ENCODE measurements at places on chromosomes 13 and 19. TPM values are rescaled to one million over a fixed set of nuclear protein-coding genes. Genes with fewer than 3 reads are reported as not detected.
A peak's percentile ranks its signal among the peaks of the same experiment; 100 is the strongest.

GRCh38 chr13:23949200-23949599 lies 51.9 kb upstream of the C1QTNF9B start:
- no peak for DNase-seq

DNA sequence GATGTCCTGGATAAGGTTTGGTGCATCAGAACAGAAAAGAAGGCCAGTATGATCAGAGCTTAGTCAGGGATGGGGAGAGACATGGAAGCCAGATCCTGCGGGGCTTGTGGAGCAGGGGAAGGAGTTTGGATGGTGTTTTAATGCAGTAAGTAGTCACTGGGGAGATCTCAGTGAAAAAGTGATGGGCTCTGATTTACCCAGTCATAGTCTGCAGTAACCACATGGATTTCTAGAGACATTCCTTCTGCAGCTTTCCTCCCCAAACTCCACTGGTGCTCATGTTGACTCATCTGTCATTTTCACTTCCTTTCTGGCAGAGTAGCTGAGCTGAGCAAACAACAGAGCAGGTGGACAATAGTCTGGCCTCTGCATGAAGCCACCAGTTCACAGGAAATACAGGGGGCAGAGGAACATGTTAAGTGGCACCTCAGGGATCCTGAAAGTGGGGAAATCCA lies 144.1 kb downstream of the DPF1 start:
- DNase-seq: no peak

DNA sequence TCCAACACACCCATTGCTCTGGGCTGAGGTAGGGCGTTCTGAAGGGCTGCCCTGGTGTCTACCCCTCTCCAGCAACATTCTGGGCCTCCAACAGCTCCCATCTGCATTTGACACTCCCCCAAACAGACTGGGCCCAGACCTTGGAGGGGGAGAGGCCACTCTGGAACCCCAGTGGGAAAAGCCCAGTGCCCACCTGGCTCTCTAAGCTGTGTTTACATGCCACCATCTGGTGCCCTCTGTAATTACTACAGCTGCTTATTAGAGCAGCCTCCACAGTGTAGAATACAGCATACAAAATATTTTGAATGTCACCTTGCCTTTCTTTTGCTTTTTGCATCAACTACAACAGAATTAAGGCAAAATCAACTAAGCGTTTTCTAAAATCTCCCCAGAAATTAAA lies 35.8 kb upstream of the TM9SF2 start:
- DNase-seq: no peak

- no peak for DNase-seq
Measured at GRCh38 chr19:51364200-51365106, 1.7 kb downstream of the ETFB start.

DNA sequence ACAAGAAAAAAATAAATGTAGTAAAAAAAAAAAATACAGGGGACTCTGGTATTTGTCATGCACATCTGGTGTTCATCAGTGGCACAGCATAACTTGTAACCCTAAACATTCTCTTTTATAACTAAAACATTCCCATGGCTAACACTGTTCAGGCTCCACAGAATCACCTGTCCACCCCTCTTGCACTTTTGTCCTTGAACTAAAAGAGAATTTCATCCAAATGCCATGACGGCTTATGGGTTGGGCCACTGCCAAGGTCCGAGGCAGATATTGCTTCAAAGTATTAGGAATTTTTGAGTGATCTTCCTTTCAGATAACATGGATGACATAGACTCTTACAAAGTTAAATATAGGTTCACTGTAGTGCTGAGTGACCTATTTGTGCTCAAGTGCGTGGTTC lies 25.7 kb upstream of the SERP2 start:
- no peak for DNase-seq

DNA sequence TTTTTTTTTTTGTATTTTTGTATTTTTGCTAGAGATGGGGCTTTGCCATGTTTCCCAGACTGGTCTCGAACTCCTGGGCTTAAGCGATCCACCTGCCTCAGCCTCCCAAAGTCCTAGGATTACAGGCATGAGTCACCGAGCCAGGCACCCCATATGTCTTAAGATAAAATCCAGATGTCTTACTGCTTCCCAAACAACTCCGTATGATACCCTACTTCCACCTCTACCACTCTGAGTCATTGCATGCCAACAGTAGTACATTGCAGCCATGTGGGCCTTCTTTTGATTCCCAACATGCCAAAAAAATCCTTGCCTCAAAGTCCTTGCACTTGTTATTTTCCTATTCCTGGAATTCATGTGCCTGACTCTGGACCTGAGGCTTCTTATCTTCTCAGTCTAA lies 799.2 kb downstream of the GPC5 start:
- no peak for DNase-seq

DNA sequence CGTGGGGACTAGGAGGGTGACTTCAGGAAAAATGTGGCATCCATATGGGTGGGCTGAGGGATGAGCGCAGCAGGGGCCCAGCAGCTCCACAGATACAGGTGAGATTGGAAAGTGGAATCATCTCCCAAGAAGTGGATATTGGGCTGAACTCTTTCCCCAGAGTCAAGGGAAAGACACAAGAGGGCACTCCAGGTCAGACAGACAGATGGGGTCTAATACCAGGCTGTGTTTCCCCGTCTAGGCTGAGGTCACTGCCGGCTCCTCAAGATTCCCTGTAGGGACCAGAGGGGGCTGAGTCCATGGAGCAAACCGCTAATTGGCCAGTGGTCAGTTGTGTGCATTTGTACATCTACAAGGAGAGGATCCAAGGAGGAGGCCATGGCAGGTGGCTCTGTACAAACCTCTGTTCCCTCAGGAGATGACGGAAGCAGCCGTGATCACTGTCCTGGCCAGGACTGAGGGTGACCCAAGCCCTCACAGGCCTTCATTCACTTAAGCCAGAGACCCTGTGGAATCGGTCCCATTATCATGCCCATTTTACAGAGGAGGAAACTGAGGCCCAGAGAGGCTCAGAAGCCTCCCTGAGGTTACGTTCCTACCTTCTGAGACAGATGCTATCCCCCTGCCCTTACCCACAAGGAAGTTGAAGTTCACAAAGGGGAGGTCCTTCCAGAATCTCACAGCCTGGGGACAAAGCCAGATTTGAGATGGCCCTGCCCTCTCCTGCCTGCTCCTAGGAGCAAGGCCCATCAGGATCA lies 14.9 kb upstream of the IGLON5 start:
- DNase-seq: no peak

GRCh38 chr13:48165063-48165462 lies 67.9 kb upstream of the ITM2B start:
- DNase-seq: no peak

The ERICH6B gene
- total RNA-seq: not detected

GRCh38 chr13:89465366-89465765 lies 1794.2 kb downstream of the SLITRK5 start:
- DNase-seq: no peak

- no peak for DNase-seq
Measured at GRCh38 chr13:109336730-109337129, 449.7 kb downstream of the IRS2 start.

- DNase-seq: peak; percentile 67
Measured at GRCh38 chr13:113852536-113853517, 11.0 kb downstream of the GAS6 start.

The KCNK6 gene
- 8.6 TPM for total RNA-seq

DNA sequence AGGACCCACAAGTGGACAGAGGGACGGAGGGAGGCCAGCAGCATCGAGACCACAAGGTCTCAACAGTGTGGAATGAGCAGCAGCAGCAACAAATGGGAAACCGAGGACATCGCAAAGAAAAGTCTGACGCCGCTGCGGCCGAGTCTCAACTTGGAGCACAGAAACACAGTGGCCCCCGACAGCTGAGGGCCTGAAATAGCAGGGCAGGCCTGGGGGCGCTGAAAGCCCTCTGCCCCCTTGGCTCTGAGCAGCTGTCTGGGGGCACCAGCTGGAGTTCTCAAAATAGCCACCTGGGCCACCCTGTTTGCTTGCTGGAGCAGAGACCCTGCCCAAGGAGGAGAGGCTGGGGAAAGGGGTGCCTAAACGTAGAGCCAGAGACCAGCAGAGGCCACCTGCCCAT lies 5.9 kb upstream of the ISYNA1 start:
- no peak for DNase-seq

DNA sequence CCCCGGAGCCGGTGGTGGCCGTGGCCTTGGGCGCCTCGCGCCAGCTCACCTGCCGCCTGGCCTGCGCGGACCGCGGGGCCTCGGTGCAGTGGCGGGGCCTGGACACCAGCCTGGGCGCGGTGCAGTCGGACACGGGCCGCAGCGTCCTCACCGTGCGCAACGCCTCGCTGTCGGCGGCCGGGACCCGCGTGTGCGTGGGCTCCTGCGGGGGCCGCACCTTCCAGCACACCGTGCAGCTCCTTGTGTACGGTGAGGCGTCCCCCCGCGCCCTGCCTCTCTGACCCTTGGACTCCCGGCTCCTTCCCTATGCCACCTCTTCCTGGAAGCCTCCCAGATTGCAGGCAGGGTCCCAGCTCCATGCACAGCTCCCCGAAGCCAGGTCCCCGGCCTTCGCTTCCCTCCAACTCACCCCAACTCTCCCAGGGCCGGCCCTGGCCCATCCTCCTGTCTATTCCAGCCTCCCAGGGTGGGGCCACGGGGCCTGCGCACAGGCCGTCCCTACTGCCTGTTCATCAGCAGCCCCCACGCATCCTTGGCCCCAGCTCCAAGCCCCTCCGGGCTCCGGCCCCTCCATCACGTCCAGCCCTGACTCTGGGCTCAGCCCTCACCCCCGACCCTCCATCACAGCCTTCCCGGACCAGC lies 1.7 kb downstream of the MADCAM1 start:
- no peak for DNase-seq

The ZNF653 gene
- 33.0 TPM for total RNA-seq

- no peak for DNase-seq
Measured at GRCh38 chr19:51793994-51794393, 963 bp upstream of the FPR3 start.

DNA sequence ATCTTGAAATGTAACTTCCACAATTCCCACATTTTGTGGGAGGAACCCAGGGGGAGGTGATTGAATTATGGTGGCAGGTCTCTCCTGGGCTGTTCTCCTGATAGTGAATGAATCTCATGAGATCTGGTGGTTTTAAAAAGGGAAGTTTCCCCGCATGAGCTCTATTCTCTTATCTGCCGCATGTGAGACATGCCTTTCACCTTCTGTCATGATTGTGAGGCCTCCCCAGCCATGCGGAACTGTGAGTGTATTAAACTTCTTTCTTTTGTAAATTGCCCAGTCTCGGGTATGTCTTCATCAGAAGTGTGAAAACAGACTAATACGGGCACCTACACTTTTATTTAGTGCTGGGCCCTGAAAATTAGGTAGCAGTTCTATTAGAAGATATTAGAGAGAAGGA lies 45.8 kb downstream of the TNFSF13B start:
- DNase-seq: no peak

The TRIP10 gene
- total RNA-seq: 71.6 TPM

- DNase-seq: no peak
Measured at GRCh38 chr13:110254151-110254679, 52.7 kb downstream of the COL4A1 start.

- no peak for DNase-seq
Measured at GRCh38 chr19:5489551-5489950, 34.3 kb downstream of the ZNRF4 start.

The CCL25 gene
- 158 TPM for total RNA-seq

DNA sequence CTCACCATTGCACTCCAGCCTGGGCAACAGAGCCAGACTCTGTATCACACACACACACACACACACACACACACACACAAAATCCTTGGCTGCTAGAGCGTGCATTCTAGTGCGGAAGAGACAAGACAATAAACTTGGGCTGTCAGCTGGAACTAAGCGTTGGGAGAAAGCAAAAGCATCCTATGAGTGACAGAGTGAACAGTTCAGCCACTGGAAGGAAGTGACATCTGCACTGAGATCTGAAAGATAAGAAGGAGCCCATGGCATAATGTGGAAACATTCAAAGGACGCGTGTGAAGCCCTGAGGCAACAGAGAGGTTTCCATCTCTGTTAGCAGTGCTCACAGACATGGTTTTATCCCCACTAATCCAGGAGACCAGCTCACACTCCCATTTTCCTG lies 3.5 kb upstream of the SLC1A5 start:
- DNase-seq: no peak

The CAMSAP3 gene
- total RNA-seq: 63.3 TPM

The CGB2 gene
- not detected for total RNA-seq

GRCh38 chr19:33438987-33439781 lies 65.7 kb downstream of the CEBPG start:
- no peak for DNase-seq

DNA sequence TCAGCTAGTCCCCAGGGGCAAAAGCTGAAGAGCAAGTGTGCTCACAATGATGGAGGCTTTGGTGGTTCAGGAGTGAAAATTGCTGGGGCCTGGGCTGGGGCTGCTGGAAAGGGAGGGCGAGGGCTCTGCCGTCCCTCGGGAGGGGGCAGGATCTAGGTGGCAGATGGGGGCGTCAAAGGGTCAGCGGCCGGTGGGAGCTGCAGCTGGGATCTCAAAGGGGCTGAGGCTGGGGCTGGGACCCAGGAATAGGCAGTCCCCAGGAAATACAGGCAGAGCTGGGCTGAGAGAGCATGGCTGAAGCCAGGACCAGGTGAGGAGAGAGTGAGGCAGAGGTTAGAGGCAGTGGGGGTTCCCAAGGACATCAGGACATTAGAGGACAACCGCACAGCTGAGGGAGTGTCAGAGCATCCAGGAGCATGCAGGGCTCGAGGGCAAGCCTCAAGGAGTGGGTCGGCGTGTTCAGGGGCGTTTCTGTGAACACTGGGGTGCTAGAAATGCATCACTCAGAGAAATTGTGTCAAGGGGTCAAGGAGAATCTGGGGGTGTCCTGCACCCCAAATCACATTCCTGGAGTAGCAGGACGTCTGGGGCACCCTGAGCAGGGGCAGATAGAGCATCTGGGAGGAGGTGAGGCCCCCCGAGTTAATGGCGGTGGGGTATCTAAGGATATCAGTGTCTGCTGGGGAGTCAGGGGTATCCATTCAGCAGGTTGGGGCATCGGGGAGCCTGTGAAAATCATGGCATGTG lies 1.2 kb upstream of the SYNE4 start:
- no peak for DNase-seq

- DNase-seq: no peak
Measured at GRCh38 chr19:4352701-4353121, 9.3 kb downstream of the MPND start.

The ZNF835 gene
- total RNA-seq: 1.1 TPM

- no peak for DNase-seq
Measured at GRCh38 chr13:79382545-79383275, 23.3 kb downstream of the RBM26 start.

GRCh38 chr13:72062566-72062965 lies 195.6 kb upstream of the DACH1 start:
- DNase-seq: no peak

The DGKH gene
- total RNA-seq: 17.2 TPM

DNA sequence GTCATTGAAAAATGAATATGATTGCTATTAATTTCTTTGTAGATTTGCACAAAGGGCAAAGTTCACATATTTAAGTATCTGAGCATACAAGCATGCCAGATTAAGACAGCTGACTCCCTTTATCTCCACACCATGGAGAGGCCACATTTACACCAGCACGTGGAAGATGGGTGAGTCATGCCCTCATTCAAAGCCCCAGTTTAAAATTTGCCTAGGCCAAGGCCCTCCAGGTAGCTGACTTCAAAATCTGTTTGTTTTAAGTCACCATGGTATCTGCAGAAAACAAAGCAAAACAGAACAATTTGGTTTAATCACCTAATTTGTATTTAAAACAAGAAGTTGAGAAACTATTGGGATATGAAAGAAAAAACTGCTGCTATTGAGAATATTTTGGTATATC lies 109.2 kb downstream of the ESD start:
- no peak for DNase-seq

Data from Peyer's patch (tissue), 4 donors.